ENCODE measurements at places on chromosomes 2 and 18.

DNA sequence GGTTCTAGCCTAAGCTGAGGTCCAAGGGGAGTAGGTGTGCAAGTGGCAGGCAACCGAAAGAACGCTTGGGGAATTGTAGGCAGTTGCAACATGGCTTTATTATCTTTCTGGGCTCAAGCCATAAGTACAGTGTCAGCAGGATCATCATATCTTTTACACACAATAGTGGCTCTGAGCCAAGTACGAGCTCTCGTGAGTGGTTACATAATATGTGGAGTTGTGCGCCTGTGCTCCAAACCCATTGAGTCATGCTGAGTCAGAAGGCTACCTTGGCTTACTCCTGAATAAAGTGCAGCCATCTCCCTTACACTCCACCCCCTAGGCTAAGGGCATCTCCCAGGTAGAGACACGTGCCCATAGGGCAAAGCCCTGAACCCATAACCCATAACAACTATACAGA is 233.9 kb downstream of the SATB2 start:
- DNase-seq: no peak

- no peak for DNase-seq
Measured at GRCh38 chr18:49017813-49018553, 67.2 kb upstream of the SMAD7 start.

DNA sequence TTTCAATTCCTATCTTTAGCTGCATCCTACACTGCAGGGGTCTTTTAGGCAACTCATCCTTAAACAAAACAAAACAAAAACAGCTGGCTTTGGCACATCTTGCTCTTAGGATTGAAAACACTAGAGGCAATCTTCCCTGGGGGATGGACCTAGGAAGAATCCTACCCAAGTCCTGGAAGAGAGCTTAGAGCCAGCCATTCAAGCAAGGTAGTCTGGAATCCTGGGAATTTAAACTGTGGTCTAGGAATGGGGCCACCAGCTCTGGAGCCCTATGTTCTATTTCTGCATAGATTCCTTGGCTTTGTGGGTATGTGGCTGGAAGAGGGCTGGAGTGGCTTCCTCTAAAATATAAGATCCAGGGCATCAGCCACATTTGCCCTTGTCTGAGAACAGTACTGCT is 27.7 kb downstream of the MYL1 start:
- no peak for DNase-seq

- no peak for DNase-seq
Measured at GRCh38 chr2:160289831-160290230, 89.8 kb upstream of the ITGB6 start.

DNA sequence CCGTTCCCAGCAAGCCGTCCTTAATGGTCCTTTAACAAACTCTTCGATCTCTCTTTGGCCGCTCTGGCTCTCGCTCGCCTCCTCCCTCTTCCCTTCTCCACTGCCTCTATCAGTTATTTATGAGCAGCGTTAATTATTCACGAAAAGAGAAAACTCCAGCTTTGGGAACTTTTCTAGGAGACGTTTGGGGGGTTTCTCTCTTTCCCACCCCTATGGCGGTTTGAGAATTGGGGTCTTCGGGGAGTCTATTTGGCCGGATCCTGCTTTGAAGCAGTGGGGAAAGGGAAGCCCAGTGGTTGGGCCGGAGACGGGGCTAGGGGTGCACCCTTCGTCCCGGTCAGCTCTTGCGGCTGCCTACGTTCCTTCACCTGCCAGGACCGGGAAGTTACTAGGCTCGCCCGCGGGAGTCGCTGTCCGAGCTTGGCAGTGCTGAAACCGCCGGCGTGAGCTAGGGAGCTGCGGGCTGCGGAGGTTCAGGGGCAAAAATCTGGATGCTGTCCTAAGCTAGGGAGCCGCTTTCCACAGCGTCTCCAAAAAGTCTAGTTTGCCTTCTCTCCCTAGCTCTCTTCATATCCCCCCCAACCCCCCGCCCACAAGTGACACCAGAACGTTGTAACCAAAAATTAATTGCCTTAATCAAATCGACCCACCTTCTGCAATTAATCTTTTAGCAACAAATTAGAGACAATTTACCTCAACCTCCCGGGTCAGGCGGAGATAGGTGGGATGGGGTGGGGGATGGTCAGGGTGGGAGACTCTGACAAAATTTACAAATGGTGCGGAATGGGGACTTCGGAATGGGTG is 8.9 kb upstream of the SKOR2 start:
- no peak for DNase-seq

- no peak for DNase-seq
Measured at GRCh38 chr18:62749389-62749788, 34.0 kb downstream of the PHLPP1 start.

DNA sequence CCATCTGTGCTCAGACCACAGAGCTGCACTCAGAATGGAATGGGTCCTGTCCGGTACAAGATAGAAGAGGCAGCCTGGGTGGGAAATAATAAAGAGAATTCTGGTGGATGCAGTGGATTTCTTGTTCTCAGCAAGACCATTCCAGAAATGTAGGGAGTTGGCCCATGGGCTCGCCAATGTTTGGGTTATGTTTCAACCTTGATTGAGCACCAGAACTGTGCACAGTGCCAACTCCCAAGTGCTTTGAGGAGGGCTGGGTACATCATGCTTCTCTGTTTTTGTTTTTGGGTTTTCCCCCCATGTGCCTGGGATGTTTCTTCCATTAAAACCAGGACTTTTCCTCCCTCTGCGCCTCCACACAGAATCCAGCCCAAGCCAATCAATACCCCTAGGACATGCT is 304.1 kb downstream of the TNS1 start:
- DNase-seq: no peak

- DNase-seq: no peak
Measured at GRCh38 chr2:152504618-152505017, 169.6 kb downstream of the FMNL2 start.

DNA sequence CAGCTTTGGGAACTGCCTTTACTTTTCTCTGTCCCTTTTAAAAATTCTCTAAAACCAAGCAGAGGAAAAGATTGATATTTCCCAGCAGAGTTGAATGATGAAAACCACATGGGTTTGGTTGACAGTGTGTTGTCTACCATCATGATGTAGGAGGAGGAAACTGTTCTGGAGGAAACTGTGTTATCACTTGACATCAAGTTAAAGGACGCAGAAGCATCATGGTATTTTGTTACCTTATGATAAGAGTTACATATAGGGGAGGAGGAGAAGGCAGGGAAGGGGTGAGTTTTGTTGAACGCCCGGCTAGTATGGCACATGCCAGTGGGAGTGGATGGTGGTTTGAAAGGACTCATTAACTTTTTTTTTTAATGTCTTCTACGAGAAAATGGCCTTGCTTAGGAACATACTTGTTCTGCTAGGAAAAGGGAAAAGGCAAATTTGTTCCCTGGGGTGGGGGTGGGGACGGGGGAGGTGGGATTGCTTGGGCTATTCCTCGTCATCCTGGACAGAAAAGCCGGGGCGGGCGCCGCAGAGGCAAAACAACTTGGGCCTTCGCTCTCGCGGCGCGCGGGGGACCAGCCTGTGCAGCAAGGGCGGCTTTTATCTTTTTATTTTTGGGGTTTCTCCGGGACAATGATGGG is 766 bp downstream of the TMEM17 start:
- no peak for DNase-seq

DNA sequence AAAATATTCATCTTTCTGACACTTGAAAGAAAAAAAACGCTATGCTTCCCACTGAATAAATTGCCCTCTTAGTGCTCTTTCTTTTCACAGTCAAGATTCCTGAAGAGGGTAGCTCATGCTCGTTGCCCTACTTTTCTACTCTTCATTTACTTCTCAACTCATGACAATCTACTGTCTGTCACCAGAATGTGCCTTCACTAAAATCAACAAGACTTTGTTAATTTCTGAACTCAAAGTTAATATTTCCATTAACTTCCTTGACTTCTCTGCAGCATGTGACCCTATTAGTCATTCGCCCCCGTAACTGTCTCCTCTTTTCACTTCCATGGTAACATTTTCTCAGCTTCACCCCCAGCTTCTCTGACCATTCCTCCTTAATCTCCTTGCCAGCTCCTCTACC is 98.9 kb upstream of the MAPRE2 start:
- no peak for DNase-seq

DNA sequence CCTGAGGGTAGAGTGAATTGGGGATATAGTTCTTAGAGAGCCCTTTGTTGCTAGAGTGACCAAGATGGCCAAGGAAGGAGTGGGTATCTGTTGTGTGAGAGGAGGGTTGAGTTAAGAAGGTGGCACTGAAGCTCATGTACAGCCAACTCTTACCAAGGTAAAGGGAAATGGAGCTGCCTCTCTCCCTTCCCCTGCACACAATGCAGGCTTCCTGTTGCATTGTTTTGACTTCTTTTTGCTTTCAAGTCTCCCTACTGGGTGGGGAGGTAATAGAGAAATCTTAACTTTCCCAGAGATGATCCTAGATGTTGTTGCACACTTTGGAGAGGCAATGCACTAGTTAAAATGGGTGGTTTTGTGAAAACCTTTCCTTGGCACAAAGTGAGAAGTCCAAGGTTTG is 23.8 kb downstream of the HOXD1 start:
- no peak for DNase-seq

DNA sequence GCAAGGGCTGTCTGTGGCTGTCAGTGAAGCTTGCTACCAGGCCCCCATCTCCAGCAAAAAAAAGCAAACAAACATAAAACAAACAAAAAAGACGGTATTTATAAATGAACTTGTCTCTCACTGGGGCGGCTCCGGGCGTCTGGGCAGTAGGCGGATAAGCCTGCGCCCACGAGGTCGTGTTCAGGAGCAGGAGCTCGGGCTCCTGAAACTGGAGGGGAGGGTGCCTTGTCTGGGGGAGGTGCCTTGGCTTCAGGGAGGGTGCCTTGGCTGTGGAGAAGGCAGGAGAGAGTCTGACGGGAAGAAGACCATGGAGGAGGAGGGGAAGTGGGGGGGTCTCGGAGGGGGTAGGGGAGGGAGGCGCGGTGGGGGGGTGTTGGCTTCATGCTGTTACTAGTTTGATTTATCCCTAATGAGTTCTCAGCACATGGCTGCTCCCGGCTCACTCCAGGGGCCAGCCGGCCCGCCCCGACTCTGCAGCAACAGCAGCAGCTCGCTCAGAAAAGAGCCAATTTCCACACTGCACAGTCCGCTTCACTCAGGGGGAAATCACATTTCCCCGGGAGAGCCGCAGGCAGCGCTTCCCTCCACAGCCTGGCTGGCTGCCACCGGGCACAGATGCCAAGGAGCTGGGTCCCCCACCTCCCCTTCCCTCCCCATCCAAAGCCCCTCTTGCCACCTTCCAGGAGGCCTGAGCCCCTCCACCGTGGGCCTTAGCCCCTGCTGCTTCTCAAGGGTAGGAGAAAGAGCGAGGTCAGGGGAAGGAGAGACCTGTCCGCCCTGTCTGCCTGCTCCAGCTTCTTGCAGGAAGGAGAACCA is 38.7 kb downstream of the PSD4 start:
- DNase-seq: no peak

DNA sequence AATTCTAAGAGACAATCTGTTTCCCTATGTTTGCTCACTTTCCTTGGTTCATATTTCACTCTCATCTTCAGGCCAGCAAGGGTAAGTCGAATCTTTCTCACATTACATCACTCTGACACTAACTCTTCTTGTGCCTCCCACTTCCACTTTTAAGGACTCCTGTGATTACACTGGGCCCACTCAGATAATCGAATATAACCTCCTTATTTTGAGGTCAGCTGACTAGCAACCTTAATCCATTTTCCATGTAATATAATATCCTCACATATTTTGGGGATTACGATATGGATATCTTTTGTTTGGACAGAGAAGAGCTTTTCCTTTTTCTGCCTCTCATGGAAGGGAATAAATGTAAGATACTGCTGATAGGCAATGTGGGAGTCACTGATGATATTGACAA is 2015.7 kb upstream of the LRRTM1 start:
- DNase-seq: peak; percentile 25

- DNase-seq: no peak
Measured at GRCh38 chr2:123870881-123871276, 154.2 kb upstream of the CNTNAP5 start.

- DNase-seq: no peak
Measured at GRCh38 chr2:156065912-156066311, 266.6 kb downstream of the NR4A2 start.

GRCh38 chr2:10132596-10132995 is 10.1 kb downstream of the RRM2 start:
- DNase-seq: no peak

DNA sequence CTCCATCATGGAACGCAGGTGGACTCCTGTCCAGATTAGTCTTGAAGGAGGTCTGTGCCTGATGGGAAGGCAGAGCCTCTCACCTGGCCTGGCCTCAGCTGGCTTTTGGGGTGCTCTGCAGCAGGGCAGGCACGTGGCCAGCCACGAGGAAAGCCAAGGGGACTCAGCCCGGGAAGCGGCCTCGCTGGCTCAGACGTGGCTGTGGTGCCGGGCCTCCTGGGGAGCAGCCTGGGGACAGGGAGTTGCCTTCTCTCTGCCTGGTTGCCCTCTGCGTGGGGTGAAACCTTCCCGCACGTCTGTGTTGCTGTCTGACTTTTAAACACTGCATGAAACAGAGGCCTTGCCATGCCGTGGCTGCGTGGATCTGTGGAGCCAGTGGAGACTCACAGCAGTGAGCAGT is 45.0 kb downstream of the RTP5 start:
- DNase-seq: no peak

GRCh38 chr2:219160186-219161017 is at the start of gene NHEJ1:
TSS of gene NHEJ1 (minus strand) at chr2:219160815. CDS start at chr2:219158362, 2,453 bp downstream.
- peak; percentile 89 for DNase-seq

DNA sequence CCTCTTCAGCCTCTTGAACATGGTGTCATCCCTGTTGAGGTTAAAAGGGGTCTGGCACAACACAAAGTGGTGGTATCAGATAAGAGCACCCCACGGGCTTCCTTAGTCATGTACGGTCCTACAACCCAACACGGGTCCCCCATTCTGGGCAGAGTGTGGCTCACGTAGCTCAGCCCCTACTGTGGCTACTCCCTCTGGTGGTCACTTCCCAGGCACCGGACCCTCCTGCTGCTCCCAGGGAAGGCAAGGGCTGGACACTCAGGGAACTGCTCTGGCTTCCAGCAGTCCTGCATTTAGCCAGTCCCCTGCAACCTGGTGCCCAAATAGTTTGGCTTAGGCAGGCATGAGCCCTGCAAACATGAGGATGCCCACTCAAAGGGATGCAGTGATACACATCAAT is 58.6 kb downstream of the GALNT14 start:
- DNase-seq: no peak

GRCh38 chr18:29154196-29154757 is 977.3 kb upstream of the CDH2 start:
- DNase-seq: no peak

- DNase-seq: peak; percentile 19
Measured at GRCh38 chr2:124804014-124804940, 779.2 kb downstream of the CNTNAP5 start.

All from NCI-H510A treated with DMSO at 0.1 percent for 48 hours (cell line).